T-helper 2 cell (primary cell): ENCODE measurements at places on chromosomes 5 and 9.
A peak's percentile ranks its signal among the peaks of the same experiment; 100 is the strongest.

- DNase-seq, result no peak
Observed at GRCh38 chr9:72082536-72082935, 22.1 kb upstream of the C9orf57 start.

DNA sequence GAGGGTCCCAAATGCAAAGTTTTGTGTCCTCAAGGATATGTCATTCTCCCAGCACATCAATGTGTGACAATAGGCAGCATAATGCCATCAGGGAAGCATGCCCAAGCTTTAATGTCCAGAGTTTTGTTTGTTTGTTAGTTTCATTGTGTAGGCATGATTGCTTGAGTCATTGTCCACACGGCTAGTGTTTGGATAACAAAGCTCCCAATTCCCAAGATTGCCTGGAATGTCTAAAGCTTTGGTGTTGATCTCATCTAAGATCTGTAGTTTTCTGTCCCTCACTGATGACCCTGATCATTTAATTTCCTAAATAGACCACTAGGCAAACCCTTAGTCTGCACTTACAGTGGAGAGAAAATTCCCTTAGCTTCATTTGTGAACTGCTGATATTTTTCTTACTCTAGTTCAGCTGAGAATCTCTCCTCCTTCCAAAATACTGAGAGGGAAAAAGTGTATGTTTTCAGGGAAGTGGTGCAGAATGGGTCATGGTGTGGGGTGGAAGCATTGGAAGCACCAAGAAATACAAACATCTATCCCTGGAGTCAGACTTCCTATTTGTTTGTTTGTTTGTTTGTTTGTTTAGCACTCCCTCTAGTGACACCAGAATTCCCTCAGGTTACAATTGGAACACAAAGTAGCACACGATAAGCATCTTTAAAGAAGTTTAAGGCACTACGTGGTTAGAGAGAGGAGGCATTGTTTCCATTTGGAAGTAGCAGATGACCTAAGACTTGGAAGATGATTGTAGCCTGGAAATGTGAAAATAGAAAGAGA, 127.1 kb downstream of the PRDM6 start:
- DNase-seq, result no peak

DNA sequence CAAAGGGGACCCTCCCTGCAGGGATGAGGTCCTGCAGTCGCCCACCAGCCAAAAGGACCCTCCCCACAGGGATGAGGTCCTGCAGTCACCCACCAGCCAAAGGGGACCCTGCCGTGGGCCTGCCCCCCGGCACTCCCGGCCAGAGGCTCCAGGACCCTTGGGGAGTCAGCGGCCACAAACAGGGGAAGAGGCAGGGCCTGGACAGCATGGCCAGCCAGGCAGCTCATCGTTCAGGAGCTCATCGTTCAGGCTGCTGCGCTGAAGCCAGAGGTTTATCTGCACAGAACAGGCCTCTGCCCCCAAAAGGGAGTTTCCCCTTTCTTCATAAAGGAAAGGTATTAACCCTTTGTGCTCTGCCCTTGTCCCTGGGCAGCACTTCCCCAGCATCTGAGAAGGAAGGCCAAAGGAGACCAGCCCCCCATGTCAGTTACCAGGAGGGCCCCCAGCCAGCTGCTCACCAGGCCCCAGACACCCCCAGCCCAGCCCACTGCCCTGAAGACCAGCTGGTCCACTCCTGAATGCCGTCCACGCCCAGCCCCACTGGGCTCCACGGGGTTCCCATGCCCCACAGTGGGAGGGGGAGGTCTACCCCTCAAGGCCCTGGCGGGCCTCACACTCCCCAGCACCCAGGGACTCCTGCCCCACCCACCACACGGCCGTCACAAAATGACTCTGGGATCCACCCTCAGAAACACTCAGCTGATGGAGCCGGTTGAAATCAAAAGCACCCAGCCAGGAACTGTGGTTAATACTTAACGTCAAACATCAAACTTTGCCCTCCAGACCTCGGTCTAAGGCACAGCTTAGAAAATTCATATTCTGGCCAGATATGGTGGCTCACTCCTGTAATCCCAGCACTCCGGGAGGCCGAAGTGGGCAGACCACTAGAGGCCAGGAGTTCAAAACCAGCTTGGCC, 6.3 kb downstream of the SLC12A7 start:
- peak; percentile 80 for DNase-seq

- DNase-seq, result no peak
Observed at GRCh38 chr5:56501781-56502557, 268.8 kb upstream of the ANKRD55 start.

DNA sequence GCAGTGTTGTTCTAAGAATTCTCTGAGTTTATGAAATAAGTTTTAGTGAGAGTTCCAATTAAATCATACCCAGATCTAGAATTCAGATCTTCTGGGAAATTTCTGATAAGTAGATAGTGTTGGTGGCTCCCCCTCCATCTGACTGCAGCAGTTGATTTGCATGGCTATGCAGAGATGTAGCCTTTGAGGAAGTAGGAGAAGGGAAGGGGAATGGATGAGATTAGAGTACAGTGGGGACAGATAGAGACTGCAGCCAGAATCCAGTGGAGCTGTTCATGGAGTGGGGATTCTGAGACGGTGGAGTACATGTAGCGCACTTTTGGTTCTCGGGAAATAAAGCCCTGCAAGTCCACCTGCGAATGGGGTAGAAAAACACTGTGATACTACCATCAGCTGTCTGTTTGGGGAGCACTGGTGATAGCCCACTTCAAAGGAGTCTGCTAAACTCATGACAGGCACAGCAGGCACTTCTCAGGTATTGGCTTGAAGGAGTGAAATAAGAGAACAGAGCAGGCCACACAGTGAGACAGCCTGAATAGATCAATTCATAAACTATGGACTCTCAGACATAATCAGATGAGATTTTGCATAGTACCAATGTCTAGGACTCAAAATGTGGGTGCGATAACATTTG, 96.8 kb downstream of the ALDH1A1 start:
- DNase-seq, result no peak

GRCh38 chr9:133560311-133560710, 25.8 kb downstream of the ADAMTSL2 start:
- no peak for DNase-seq

DNA sequence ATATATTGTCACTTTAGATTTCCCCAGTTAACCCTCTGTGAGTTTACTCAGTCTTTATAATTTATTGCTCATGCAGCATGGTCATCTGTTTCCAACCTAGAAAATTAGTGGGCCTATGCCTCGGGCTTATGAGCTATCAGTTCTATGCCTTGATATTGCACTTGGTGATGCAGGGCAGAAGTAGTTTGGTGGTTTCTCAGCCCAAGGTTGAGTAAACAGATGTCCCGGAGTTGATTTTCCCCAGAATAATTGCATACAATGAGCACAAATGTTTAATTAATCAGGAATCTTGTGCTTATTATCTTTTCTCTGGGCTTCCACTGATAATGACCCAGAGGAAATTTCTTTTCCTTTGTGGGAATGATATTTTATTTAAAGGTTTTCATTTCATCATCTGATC, 474.0 kb downstream of the CCDC171 start:
- no peak for DNase-seq

DNA sequence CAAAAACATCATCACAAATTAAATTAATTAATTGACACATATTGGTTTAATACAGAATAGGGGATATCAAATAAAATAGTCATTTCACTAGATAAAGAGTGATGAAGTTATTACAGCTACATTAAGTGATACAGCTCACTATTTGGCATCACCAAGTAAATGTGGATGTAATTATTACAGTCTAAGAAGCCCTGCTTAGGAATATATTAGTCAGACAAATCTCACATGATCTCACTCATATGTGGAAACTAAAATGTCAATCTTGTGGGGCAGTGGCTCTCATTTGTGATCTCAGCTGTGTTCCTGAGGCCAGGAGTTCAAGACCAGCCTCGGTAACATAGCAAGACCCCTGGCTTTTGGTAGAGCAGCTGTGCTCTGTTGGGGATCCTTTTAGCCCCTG, 233.4 kb upstream of the RGMB start:
- no peak for DNase-seq

DNA sequence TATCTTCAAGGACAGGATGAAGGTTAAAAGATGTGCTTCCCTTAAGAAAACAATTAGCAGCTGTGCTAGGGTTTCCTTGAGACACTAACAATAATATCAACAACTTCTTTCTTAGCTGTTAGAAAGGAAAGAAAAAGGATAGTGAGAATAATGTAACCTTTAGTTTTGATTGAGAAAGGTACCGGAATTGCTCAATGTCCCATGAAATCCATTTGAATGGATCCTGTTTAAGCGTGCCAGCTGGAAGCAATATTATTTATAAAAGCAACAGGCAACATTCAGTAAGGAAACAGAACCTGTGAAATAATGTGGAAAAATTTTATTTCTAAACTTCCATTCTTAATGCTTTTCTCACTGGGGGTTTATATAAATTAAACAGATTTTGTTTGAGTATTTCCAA, 120.9 kb downstream of the CCDC192 start:
- DNase-seq, result no peak

DNA sequence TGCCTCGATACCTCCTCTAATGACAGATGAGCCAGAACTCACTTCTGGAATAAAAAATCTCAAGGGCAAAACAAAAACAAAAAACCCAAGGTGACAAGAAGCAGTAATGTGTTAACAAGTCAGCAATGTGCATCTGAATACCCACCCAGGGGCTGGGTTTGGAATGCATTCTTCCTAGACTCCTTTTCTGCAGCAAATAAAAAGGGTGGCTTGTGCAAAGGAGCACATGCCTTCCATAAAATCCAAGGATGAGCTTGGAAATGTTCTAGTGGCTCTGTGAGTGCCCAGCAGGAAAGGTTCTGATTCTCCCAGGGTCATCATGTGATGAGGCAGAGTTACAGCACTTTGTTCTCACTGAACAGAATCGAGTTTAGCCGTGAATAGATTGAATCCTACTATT, 599.9 kb downstream of the RAB3C start:
- DNase-seq, result no peak

- no peak for DNase-seq
Observed at GRCh38 chr5:132470010-132470392, 20.6 kb downstream of the IRF1 start.

DNA sequence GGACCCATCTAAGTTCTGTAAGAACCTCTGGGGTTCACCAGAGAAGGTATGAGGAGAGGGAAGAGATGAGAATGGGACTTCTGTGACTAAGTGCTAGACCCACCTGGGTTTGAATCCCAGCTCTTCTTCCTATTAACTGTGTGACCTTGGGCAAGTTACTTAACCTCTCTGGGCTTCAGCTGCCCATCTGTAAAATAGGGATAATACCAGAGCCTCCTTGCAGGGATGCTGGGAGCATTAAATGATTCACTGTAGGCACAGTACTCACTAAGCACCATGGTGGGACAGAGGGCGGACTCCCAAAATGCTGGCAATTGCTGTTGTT, 53.6 kb downstream of the WHRN start:
- no peak for DNase-seq

DNA sequence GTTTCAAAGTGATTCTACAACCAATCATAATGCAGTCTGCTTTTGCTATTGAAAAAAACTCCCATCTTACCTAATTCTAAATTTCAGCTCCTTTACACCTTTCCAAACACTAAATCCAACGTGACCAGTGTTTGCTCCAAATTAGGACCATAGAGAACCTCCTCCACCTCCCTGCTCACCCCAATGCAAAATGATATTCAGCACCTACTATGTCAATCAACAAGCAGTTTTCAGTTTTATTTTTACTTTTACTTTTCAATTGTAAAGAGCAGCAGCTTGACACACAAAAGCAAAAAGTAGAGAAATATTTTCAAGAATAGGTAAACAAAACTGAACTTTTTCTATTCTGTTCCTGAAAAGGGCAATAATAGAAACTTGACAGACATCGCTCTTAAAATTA, 3.4 kb downstream of the FAM13B start:
- DNase-seq, result no peak

- no peak for DNase-seq
Observed at GRCh38 chr5:132426525-132427138, 57.1 kb downstream of the SLC22A5 start.

- DNase-seq, result no peak
Observed at GRCh38 chr5:149799965-149800516, 69.9 kb downstream of the PPARGC1B start.

DNA sequence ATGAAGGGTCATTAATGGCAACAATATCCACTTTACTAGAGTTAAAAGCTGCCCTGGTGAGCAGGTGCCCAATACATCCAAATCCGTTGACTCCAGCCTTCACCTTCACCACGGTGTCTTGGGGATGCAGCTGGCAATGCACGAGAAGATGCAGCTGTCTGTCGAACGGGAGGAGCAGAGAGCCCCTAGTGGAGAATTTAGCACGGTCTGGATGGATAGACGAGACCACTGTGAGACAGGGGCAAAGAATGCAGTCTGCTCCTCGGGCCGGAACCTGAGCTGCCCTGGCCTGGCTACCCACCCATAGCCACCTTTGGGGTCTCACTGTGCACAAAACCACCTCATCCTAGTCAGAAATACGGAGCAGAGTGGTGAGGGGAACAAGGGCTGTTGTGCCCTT, 35.1 kb downstream of the ADRA1B start:
- no peak for DNase-seq

- no peak for DNase-seq
Observed at GRCh38 chr5:38258319-38259061, at the start of gene EGFLAM. TSS of gene EGFLAM (plus strand) at chr5:38258559. CDS start at chr5:38258755, 196 bp downstream.

DNA sequence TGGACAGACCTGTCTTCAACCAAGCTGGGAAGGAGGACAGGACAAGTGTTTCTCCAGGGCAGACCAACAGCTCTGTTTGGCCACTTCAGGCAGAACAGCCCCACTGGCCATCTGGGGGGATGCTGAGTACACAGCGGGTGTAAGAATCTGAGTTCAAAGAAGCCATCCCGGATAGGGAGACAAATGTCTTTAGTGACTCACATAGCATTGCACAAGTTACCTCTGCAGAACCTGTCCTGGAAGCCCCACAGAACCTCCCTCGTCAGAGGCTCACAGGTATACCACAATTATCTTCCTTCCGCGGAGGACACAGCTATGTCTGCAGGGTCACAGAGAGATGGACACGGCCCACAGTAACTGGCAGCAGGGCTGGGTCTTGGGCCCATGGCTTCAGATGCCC, 2.0 kb downstream of the OR2V2 start:
- no peak for DNase-seq

GRCh38 chr9:77771171-77771570, 123.0 kb upstream of the GNA14 start:
- DNase-seq, result no peak

GRCh38 chr5:102858808-102859207, 103.7 kb downstream of the PAM start:
- DNase-seq, result no peak

- DNase-seq, result no peak
Observed at GRCh38 chr5:173594061-173594460, 22.4 kb downstream of the BOD1 start.

DNA sequence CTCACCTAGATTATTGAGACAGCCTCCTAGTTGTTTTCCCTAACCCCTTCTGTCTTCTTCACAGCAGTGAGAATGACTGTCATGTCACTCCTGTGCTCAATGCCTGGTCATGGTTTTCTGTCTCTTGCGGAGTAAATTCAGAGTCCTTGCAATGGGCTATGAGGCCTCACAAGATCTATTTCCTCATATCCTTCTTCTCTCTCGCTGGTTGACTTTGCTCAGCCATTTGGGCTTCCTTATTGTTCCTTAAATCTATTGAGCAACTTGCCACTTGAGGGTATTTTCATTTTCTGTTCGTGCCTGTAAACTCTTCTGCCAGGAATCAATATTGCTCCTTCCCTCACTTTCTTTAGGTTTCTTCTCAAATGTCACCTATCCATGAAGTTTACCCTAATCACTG, 9.0 kb downstream of the PPP3R2 start:
- DNase-seq, result no peak

- DNase-seq, result no peak
Observed at GRCh38 chr5:93604644-93605515, 21.9 kb downstream of the NR2F1 start.
